ENCODE measurements at places on chromosomes 12 and 14.

DNA sequence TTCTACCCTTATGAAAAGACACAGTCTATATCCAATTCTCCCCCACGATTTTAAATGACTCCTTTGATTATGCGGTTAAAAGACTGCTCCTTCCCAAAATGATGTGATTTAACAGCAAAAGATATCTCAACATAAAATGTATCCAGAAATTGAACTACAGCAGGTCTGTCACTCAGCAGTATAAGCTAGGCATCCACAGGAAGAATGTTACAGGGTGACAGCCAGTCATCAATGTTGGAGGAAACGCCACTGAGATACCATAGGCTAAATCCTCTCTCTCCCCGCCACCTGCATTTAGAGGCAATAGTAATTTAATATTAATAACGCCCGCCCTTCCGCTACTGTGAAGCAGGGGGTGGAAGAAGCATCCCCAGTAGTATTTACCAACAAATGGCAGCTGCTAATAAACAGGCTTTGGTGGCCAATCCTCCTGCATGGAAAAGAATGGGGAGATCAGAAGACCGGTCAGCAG, 613 bp downstream of the RECQL start:
- DNase-seq, result no peak
- peaks cover 25% of the 10 kb centered on the region for H3K4me1 ChIP-seq
- no peak overlapping the region for H3K4me3 ChIP-seq
- no peak overlapping the region for H3K27ac ChIP-seq
- H3K27me3 ChIP-seq, result no peaks in the 10 kb centered on the region

DNA sequence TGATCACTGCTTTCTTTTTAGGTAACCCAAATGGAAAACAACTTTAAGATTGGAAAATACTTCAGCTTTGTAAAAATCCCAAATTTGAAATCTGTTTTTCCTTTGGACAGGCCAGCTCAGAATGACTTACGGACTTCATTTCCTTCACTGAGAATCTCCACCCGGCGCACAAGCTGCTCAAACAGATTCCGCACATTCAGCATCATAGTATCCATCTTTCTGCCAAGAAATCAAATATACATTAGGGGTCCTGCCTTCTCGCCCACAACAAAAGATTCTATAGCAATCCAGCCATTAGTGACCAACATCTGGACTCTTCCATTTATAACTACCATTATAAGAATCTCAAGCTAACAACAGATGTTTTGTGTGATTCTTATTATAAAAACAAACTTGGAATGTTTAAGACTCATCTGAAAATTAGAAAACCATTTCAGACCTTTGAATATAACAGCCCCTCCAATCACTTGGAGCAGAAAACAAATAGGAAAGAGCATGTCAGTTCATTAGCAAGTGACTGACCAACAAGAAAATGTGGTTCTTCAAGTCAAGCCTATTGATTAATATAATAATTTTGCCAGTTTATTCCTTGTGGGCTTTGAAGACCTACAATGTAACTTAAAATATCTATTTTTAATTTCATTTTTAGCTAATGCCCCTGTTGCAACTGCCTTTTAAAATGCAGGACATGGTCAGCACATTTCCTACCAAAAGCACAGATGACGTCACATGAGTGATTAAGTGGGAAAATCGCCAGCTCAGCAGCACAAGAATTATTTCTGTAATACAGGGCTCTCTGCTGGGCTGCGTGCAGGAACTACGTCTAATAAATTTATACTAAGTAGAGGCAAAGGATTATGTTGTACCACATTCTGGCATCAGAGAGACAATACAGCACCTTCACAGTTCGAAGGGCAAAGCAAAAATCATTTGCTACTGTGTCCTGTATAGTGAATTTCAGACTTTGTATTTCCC, 8.5 kb downstream of the RACGAP1 start:
- H3K27me3 ChIP-seq, result no peaks in the 10 kb centered on the region
- H3K4me1 ChIP-seq, result peaks cover 6% of the 10 kb centered on the region
- H3K27ac ChIP-seq, result no peak overlapping the region
- H3K36me3 ChIP-seq, result peaks cover 12% of the 10 kb centered on the region

DNA sequence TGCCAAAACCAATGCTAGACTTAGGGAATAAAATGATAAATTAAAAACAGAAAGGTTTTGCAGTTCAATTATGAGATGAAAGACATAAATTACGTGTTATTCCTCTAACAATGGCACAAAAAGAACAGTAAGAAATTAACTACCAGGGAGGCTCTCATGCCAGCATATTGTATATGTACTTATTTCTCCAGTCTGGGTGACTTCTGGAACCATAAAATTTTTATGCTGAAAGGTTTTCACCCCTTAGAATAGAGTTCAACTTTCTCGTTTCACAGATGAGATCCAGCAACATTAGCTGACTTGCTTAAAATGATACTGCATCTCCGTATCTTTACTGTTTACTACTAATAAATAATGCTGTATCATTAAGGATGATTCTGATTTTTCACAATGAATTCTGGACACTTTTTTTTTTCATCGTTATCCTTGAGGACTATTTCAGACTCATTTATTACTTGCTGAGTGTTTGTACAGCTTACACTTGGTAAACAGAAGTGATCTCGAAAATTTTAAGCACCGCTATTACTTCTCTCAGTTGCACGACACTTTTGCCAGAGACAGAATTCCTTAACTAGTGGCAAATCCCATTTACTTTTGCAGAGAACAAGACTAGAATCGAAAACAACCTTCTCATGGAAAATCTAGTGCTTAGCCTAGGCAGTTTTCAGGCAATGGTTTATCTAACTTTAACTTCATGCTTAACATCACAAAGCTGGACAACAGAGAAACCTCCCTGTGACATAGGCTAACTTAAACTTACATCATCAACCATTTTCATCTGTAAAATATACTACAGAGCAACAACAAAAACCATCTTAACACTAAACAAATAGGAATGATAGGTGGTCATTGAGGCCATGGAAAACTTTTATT, 2.7 kb downstream of the RSRC2 start:
- no peak for DNase-seq
- no peaks in the 10 kb centered on the region for H3K27me3 ChIP-seq
- peak overlapping the region; percentile 65 for H3K27ac ChIP-seq

- DNase-seq, result no peak
- peak overlapping the region; percentile 100 for H3K27ac ChIP-seq
- H3K36me3 ChIP-seq, result peaks cover 15% of the 10 kb centered on the region
- H3K4me3 ChIP-seq, result peak overlapping the region; percentile 98
Measured at GRCh38 chr14:31208546-31209424, 1.2 kb upstream of the HECTD1 start.

DNA sequence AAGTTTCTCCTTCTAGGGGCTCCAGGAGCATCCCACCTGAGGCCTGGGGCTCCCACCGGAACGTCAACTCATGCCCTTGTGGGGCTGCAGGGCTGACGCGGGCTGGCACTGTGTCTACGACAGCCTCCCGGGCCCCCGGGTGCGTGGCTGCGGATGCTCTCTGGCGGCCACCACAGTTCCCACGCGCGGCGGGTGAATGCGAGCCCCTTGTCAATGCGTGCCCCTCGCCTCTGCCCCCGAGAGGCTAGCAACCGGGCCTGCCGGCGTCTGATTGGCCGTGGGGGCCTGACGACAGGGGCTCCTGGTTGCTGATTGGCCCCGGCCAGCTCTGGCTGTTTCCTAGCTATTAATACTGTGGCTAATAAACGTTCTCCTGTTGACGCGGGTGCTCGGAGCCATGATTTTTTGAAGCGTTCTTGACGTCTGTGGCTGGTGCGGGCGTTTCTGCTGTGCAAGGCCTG, 1.8 kb upstream of the MEG3 start:
- H3K4me3 ChIP-seq, result no peak overlapping the region

GRCh38 chr12:13343375-13343774, 146.8 kb downstream of the EMP1 start:
- DNase-seq, result no peak
- no peak overlapping the region for H3K27ac ChIP-seq
- H3K4me3 ChIP-seq, result no peak overlapping the region
- no peaks in the 10 kb centered on the region for H3K36me3 ChIP-seq
- H3K4me1 ChIP-seq, result peaks cover 2% of the 10 kb centered on the region

DNA sequence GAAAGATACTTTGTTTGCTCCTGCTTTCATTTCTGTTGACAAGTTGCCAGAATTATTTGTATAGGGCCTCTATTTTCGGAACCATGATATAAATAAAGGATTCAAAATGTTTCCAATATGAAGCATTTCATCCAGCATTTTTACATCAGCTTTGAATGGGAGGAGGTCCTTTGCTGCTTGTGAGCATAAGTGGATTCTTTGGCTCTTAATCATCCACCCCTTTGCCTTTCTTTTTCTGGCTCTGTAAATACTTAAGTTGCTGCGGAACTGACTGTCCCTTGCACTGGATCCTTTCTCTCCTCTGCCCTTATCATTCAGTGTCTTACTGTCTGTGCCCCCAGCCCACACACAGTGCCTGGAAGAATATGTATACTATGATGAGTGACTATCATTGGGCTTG, 357.3 kb upstream of the RGS6 start:
- H3K4me3 ChIP-seq, result no peak overlapping the region
- H3K27ac ChIP-seq, result no peak overlapping the region
- peaks cover 51% of the 10 kb centered on the region for H3K4me1 ChIP-seq
- no peaks in the 10 kb centered on the region for H3K27me3 ChIP-seq
- peaks cover 47% of the 10 kb centered on the region for H3K36me3 ChIP-seq

DNA sequence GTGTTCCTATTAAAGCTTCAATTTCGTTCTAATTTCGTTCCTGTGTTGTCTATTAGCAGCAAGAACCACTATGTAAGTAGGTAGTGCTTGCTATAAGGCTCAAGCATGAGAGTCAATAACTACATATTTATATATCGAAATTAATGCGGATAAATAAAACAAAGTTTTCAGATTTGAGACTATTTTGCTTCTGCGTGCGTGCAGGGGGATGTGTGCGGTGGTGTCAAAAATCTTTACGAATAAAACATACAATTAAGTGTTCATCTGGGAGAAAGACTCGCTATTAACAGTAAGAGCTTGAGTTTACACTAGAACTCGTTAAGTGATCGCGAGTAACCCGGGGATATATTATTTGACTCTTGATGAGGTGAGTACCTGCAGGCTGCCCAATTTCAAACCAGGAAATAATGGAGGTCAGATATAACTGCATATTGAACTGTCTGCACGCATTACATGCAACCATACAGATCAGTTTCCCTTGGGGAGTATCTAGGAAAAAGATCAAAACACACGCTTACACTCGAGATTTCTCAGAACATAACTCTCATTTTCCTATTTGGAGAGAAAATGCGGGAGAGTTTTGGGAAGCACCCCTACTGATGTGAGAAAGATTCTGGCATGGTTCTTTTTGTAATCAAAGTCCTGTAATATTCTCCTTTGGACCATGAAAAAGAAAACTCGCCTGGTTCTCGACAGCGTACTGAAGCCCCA, 813 bp downstream of the TWF1 start:
- H3K27me3 ChIP-seq, result no peaks in the 10 kb centered on the region
- peaks cover 9% of the 10 kb centered on the region for H3K36me3 ChIP-seq
- peaks cover 4% of the 10 kb centered on the region for H3K4me1 ChIP-seq
- H3K27ac ChIP-seq, result peak overlapping the region; percentile 100

GRCh38 chr12:9721394-9722092, 11.4 kb downstream of the CLECL1 start:
- DNase-seq, result peak; percentile 66
- peaks cover 82% of the 10 kb centered on the region for H3K36me3 ChIP-seq
- H3K4me1 ChIP-seq, result peaks cover 45% of the 10 kb centered on the region
- peak overlapping the region; percentile 97 for H3K27ac ChIP-seq
- peak overlapping the region; percentile 51 for H3K4me3 ChIP-seq
- H3K27me3 ChIP-seq, result no peaks in the 10 kb centered on the region

DNA sequence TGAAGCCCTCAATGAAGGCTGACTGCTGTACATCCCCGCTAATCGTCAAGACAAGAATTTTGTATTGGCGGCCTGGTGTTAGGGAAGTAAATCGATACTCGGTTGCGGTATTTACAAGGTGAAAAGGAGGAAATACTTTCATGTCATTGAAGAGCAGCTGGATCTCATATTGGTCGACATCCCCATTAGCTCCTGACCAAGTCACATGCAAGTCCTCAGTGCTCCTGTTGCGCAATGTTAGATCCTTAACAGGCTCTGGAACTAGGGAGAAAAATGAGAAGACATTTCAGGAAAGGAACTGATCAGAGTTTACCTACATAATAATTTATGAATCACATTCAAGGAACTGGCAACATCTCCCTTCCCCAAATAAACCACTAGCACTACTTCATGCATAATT, 66.2 kb downstream of the PTPRB start:
- H3K4me3 ChIP-seq, result no peak overlapping the region
- no peaks in the 10 kb centered on the region for H3K4me1 ChIP-seq
- DNase-seq, result no peak
- H3K27me3 ChIP-seq, result no peaks in the 10 kb centered on the region
- H3K27ac ChIP-seq, result no peak overlapping the region

GRCh38 chr12:105672121-105672975, 341.9 kb downstream of the C12orf75 start:
- peak overlapping the region; percentile 32 for H3K27ac ChIP-seq
- DNase-seq, result no peak
- no peak overlapping the region for H3K4me3 ChIP-seq
- no peaks in the 10 kb centered on the region for H3K4me1 ChIP-seq

All from stimulated activated naive B cell treated with anti-CD40 and anti-IgM and Interleukin-4, amounts not matched to agents 10 μg/mL and 1 μg/mL and 100 μg/mL, for 72 hours (primary cell).